ENCODE measurements at places on chromosomes 6 and 20.

GRCh38 chr6:88619951-88620350 is 343.5 kb downstream of the RNGTT start:
- no peak for DNase-seq

DNA sequence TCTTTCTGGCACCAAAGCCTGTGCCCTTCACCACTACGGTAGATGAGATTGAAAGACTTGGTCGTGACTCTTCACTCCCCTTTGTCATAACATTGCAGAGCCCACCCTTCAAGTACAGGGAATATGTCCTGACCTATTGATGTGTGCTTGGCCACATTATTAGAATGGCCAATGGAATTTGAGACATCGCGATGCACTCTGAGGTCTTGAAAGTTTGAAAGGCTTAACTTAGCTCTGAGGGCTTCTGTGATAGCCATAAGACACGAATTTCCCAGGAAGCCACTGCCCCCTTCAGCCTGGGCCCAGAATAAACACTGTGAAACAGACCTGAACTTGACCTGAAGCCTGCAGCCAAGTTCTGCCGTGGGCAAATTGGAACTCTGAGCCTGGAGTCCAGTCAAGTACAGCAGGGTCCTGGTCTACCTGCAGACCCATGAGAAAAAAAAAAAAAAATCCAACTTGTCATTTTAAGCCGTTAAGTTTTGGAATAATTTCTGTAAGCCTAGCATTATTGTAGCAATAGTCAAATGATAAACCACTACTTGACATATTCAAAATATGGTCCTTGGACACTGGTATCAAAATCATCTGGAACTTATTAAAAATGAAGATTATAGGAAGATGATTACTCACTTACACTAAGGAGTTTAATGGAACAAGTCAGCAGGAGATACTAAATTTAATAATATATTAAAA is 36.9 kb upstream of the TRAF3IP2 start:
- peak; percentile 72 for DNase-seq

GRCh38 chr20:47349365-47350180 is 6.9 kb downstream of the ZMYND8 start:
- peak; percentile 47 for DNase-seq

- no peak for DNase-seq
Measured at GRCh38 chr6:33193619-33194018, 1.4 kb upstream of the COL11A2 start.

- no peak for DNase-seq
Measured at GRCh38 chr6:30480536-30481156, 8.7 kb upstream of the HLA-E start.

- no peak for DNase-seq
Measured at GRCh38 chr6:45854149-45854742, 161.4 kb downstream of the CLIC5 start.

GRCh38 chr20:32333988-32334885 is 23.9 kb upstream of the ASXL1 start:
- DNase-seq, result no peak

DNA sequence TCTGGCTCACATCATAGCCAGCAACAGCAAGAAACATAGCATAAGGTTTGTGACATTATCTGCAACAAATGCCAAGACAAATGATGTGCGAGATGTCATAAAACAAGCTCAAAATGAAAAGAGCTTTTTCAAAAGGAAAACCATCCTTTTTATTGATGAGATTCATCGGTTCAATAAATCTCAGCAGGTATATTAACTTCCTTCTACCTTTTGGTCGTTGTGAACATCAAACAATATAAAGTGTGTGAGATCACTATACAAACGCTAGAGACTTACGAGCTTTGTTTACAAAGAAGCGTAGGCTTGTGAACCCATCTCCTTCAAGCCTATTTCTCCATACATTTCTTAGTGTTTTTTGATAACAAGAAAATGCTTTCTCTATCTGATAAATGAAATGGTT is 3.5 kb downstream of the WRNIP1 start:
- DNase-seq, result no peak

DNA sequence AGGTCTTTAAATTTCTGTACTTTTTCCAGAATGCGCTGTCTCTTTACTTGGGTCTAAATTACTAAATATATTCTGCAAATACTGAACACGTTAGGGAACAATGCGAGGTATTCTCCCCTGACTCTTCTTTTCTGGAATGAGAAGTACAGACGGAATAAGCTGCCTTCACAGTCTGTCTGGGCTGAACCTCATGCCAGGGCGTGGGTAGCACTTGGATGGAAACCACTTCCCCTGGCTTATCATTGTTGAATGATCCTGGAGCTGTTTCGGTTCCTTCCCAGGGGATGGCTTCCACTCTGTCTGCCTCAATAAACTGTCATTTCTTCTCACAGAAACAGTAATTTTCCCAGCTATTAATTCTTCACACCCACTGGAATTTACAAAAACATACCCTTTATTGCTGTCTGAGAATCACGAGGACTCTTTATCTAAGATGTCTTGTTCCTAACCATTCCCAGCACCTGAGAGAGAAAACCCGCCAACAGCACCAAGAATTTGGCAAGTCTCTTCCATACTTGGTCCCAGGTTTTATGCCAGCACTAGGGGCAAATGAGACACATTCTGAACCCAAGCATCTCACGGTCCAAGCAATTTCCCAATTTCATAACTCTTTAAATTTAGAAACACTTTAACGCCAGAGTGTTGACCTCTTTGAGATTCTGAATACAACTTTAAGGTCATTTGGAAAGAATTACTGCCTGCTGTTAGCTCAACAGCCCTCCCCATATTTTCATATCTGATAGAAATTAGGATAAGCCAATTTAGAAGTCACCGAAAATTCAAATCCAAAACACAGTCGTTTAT is 43.2 kb upstream of the ADGRF5 start:
- peak; percentile 9 for DNase-seq

DNA sequence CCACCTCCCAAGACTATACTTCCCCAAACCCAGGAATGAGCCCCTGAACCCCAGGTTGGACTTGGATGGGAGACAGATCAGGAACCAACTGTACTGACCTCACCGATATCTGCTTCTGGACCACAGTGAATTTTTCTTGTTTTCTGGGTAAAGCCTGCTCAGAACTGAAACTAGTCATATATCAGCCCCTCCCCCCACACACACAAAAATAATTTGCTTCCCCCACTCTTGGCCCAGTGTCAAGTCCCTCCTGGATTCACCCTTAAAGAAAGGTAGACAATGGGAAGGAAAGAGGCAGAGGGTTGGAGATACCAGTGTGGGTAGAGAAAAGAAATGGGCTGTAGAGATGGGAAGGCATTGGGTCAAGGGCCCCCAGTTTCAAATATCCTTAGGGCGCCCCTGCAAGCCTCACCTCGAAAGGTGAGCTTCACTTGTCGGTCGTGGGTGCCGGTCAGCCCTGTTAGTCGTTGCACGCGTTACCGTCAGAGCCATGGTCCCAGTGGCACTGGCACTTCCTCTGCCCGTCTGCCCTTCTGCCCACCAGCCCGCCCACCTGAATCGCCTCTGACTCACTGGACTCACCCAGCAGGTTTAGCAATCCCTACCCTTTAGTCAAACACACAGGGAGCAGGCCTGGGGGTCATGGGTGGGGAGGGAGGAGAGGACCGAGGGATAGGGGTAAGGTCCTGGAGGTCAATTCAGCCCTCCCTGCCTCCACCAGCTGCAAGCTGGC is 8.5 kb upstream of the SPAG4 start:
- DNase-seq, result no peak

DNA sequence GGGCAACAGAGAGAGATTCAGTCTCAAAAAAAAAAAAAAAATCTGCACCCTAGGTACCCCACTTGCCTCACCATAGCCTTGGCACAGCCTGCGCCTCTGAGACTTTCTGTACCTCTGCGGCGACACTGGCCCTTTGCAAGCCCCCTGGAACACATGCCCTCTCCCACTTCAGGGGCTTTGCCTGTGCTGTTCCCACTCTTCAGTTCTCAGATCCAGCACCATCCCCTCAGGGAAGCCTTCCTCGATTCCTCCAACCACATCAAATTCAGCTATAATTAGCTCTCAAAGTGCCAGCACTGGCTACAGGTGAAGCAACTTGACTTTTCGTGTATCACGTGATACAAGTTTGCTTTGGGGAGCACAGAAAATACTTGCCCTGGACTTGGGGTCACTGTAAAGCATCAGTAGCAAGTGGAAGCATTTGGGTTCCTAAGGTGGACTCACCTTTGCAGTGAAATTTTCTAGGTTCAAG is 2.1 kb upstream of the UBE2V1 start:
- DNase-seq, result no peak

- DNase-seq, result no peak
Measured at GRCh38 chr20:8535403-8536261, 403.6 kb downstream of the PLCB1 start.

DNA sequence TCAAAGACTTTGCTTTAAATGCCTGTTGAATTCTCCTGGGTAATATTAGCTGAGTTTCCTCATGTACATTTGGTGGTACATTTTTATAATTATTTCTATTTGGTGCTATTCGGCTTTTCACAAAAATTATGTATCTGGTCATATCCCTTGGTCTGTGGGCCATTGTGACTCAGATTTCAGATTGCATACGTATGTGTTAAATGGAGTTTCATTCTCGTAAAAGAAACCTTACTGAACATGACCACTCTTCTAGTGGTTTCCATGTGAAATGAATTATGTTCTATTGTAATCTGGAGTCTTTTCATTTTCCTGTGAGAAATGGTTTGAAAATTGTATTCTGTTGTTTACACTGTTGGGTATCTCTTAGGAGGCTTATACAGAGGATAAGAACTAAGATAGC is 386.2 kb upstream of the FLRT3 start:
- DNase-seq, result no peak

- DNase-seq, result peak; percentile 77
Measured at GRCh38 chr6:32882879-32883250, 28.9 kb downstream of the PSMB9 start.
